EL (cell line): ENCODE measurements at places on chromosomes 7 and 10.

GRCh38 chr10:93604146-93604545 is 3.1 kb upstream of the RBP4 start:
- no peak for DNase-seq

DNA sequence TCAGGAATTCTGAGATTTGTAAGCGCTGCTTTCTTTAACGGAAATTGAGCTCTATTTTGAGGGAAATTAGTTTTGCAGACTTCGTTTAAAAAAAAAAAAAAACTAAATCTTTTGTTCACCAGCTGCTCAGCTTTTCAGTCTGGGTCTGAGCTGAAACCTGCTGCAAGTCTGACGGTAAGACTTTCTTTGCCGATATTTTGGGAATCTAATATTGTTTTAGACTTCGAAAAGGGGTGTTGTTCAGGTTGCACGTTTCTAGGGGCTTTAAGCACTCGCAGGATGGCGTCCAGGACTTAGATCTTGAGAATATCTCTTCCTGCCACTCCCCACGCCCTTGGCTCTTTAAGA is 1.8 kb upstream of the MEOX2 start:
- DNase-seq, result no peak

GRCh38 chr7:20791538-20792434 is 5.1 kb upstream of the SP8 start:
- no peak for DNase-seq

GRCh38 chr7:22549051-22549450 is 49.1 kb upstream of the STEAP1B start:
- no peak for DNase-seq

DNA sequence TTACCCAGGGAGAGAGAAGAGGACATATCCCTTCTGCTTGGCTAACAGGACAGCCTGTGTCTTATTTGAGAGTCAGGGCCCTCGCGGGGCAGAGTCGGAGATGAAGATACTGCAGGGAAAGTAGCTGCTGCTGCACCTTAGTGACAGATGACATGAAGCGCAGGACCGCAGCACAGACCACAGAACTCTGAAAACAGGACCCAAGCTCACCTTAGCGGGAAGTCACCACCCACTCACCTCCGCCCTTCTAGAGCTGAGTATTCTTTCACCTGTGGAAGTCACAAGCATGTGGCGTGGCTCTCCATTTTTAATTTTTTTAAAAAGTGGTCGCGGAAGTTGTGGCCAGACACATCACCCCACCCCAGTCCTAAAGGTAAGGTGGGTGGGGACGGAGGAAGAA is 191.4 kb downstream of the FAM107B start:
- DNase-seq, result no peak

DNA sequence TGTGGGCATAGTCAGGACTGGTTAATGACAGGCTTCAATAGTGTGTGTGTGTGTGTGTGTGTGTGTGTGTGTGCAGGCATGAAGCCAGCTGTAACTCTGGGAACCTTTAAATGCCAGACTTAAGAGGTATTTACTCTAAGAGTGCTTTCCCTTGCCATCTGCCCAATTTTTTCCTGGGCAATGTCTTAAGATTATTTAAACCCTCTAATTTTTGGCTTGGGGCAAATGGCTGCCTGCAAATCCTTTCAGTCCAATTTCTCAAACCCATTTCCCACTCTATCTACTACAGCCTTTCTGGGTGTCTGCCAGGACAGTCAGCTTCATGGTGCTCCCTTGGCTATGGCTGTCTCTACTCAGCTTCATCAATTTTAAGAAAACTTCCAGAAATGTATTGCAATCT is 62.6 kb upstream of the C1GALT1 start:
- DNase-seq, result no peak
